ENCODE measurements at places on chromosomes 13 and 19.
A peak's percentile ranks its signal among the peaks of the same experiment; 100 is the strongest.

GRCh38 chr19:3646336-3647092 lies 19.9 kb upstream of the CACTIN start:
- no peak for DNase-seq

- DNase-seq: no peak
Measured at GRCh38 chr13:101523154-101524131, 71.0 kb downstream of the ITGBL1 start.

GRCh38 chr13:112573710-112574109 lies 14.2 kb downstream of the TUBGCP3 start:
- no peak for DNase-seq

DNA sequence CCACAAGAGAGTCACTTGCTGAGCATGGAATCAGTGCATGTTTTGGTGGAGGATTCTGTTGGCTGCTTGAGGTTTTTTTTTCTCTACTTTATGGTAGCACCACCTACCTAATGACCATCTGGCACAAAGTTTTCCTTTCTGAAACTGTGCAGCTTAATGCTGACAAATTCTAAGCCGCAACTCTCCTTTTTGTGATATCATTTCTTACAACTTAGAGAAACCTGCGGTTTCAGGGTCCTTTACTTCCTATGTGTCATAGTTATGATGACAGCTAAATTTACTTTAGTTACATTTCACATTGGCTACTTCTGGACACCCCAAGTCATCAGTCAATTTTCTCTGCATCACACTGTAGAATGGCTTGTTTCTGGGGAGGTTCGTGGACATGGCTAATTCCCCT lies 115.4 kb upstream of the TMTC4 start:
- no peak for DNase-seq

- no peak for DNase-seq
Measured at GRCh38 chr19:15874821-15875474, 22.9 kb downstream of the CYP4F2 start.

DNA sequence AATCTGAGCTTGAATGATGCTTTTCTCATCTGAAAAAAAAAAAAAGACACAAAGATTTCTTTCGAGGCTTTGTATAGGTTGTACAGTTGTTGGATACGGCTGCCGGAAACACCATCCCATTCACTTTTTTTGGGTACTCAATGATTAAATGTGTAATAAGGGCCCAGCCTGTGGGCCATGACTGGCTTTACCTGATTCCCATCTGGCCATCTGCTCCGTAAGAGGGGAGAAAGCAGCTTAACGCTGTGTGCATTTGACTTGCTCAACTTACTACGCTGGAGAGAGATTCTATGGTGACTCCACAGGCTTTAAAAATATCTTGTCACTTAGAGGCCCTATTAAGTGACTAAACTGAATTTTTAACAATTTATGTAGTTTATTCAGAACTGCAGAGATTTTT lies 731 bp downstream of the ZNF558 start:
- no peak for DNase-seq

DNA sequence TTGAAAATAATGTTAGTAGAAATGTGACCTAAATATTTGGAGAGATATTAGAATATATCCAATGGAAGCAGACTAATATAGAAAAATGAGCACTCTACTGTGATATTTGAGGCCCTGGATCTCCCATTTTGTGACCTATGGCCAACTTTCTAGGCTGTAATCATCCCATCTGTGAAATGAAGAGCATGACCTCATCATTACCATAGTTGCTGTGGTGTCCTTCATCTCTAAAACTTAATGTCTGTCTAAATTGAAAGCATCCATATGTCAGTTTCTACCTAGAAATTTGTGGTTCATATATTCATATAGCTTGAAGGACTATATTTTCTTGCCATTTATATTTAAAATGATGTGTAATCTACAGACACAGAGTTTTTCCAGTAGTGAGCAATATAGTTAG lies 41.6 kb downstream of the PAN3 start:
- DNase-seq: no peak

DNA sequence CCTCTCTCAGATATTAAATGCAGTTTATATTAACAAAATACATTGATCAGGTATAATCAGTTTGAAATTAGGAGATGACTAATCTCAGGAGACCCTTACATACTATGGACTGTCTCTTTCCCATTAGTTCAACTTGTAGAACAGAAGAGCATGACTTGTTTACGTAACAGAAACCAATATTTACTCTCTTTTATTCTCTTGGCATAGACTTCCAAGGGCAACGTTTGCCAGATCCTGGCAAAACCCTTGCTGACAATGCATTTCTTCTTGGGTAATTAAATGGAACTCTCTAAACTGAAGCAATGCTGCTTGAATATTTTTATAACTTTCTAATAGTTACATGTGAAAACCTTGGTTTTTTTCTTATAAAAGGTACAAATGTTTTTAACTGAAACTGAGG lies 68.3 kb upstream of the MYO16 start:
- DNase-seq: no peak

DNA sequence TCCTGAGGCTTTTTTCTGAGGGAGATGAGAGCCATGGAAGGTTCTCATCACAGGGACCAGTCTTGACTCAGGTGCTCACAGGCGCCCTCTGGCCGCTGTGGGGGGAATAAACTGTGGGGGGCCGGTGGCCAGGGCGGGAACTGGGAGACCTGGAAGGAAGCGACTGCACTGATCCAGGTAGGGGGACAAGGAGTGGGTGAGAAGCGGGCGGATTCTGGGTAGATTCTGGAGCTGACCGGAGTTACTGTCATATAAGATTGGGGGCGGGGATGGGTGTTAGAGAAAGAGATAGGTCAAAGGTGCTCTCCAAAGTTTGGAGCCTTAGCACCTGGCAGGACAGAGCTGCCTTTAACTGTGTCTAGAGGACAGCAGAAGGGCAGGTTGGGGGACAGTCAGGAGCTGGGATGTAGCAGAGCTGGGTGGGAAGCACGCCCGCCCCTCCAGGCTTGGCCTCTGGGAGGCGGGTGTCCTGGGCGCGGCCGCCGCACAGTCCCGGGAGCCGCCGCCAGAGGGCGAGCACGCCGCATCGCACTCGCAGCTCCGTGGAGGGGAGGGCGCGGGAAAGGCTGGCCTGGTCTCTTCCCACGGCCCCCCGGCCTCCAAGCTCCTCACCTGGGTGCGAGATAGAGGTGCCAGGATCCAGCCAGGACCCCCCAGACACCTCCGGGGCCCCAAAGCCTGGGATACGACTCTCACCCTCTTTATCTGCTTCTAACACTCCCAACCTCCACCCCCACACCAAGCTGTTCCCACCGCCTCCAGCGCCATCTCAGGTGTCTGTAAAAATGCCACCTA lies 4.2 kb upstream of the DAND5 start:
- peak; percentile 76 for DNase-seq

DNA sequence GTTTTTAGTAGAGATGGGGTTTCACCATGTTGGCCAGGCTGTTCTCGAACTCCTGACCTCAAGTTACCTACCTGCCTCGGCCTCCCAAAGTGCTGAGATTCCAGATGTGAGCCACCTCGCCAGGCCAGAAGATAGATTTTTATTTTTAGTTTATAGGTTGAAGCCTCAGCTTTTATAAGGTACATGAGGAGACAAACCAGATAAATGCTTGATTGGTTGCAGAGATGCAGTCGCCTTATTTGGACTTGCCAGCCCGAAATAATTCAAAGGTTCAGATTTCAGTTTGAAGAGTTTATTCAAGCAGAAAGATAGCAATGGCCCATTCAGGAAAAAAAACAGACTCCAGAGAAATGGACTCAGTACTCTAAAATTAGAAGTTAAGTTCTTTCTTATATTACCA lies 3.1 kb downstream of the ZNF69 start:
- no peak for DNase-seq

- DNase-seq: no peak
Measured at GRCh38 chr19:6173190-6173589, 37.7 kb downstream of the ACSBG2 start.

- DNase-seq: no peak
Measured at GRCh38 chr19:51247972-51248590, 2.8 kb upstream of the SIGLECL1 start.

GRCh38 chr19:39389631-39390414 lies 1.1 kb downstream of the PAF1 start:
- no peak for DNase-seq

DNA sequence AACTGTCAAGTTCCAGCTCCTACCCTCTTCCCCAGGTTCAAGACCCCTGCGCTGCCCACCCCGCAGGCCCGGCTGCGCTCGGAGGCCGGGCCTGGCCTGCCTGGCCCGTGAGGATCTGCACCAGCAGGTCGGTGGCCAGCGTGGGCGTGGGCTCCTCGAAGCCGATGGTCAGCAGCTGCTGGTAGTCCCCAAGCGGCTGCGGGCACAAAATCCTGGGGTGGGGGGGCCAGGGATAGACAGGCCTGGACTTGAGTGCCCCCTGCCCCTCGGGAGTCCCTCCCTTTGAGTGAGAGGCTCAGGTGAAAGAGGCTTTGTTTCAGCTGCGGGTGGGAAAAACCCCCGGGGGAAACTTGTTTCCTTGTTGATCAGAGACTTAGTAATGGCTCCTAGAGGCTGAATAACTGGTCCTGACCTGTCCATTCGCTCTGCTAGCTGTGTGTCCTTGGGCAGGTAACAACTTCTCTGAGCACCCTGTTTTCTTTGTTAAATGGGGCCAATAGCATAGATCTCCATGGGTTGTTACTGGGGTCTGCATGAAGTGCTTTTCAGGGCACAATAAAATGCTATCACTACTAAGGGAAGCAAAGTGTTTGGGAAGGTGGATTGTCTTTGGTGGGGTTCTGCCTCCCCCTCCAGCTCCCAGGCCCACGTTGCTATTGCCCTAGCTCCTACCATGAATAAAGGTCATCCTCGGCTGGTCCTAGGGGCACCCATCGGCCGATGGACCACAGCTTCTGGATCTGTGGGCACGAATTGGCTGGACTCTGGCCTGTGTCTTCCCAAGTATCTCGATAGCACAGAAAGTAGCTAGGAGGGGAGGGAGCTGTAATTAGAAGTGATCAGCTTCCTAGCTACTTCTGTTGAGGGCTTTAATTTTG lies 3.5 kb downstream of the C19orf67 start:
- no peak for DNase-seq

GRCh38 chr19:5048727-5049553 lies 80.0 kb downstream of the KDM4B start:
- DNase-seq: no peak

- no peak for DNase-seq
Measured at GRCh38 chr13:113066746-113067145, 38.8 kb upstream of the F7 start.

- DNase-seq: no peak
Measured at GRCh38 chr13:37645181-37645740, 46.7 kb upstream of the POSTN start.

DNA sequence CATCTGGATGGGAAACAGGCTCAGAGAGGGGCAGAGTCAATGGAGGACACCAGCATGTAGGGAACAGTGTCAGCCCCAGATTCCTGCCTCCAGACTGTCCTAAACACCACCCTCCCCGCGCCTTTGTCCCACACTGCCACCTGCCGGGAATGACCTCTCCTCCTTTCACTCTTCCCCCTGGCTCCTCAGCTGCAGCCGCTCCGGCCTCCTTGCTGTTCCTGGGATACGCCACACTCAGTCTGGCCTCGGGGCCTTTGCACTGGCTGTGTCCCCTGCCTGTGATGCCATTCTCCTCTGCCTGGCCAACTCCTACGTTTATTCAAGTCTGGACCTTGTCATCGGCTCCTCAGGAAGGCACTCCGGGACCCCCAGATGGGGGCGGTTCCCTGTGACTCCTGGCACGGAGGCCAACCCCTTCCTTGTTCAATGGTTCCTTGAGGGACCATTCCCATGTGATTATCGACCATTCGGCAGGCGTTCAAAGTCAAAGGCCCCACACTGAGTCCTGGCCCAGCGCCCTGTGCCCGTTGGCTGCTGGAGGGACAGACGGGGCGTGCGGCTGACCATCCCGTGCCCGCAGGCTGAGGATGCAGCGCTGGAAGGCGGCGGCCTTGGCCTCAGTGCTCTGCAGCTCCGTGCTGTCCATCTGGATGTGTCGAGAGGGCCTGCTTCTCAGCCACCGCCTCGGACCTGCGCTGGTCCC lies 15.8 kb downstream of the FUT6 start:
- DNase-seq: no peak

All from stimulated activated CD4-positive, alpha-beta T cell treated with anti-CD3 and anti-CD28 coated beads, TNF-alpha, amount 100 ng/mL, for 48 hours (primary cell).